ENCODE measurements at places on chromosomes 1 and 21.

- no peak for DNase-seq
- H3K4me1 ChIP-seq, result no peaks in the 10 kb centered on the region
- H3K27ac ChIP-seq, result no peak overlapping the region
Measured at GRCh38 chr1:60448850-60449249, 375.3 kb upstream of the C1orf87 start.

DNA sequence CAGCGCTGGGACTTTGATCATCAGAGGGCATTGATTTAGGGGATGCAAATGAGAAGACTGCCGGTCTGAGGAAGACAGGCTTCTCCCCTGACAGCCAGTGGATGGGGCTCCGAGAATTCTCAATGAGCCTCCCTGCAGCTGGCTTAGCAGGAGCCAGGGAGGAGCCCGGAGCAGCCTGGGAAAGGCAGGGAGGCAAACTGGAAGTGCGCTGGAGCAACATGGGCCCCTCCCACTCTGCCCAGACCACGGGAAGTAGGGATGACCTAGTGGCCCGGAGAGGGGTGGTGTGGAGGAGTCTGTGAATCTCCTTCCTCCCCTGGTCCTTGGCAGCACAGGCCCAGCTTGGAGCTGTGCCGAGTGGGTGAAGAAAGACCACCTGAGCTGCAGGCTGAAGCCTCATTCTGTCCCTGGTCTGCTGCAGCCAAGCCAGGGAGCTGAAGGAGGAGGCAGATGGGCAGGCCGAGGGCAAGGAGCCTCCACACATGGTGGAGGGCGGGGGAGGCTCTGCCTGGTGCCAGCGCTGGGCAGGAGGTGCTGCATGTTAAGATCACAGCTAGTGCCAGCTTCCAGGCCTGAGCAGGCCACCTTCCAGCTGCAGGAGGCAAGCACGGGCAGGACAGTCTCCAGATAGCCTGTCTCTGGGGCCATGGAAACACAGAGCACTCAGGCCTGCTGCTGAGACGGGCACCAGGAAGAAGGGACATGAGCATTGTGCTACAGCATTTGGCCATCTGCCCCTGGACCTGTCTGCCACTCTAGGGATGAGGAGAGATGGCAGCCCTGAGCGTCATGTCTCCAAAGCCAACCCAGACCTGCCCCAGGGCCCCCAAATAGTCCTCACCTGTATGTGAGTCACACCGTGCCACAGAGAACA lies 12.2 kb upstream of the CLSTN1 start:
- no peaks in the 10 kb centered on the region for H3K27me3 ChIP-seq
- H3K27ac ChIP-seq, result no peak overlapping the region

- no peak for DNase-seq
- H3K27me3 ChIP-seq, result no peaks in the 10 kb centered on the region
- H3K36me3 ChIP-seq, result peaks cover 45% of the 10 kb centered on the region
- H3K4me3 ChIP-seq, result no peak overlapping the region
- H3K27ac ChIP-seq, result no peak overlapping the region
- peaks cover 3% of the 10 kb centered on the region for H3K4me1 ChIP-seq
Measured at GRCh38 chr1:33030575-33030974, 6.1 kb downstream of the AK2 start.

- no peak for DNase-seq
- H3K4me3 ChIP-seq, result no peak overlapping the region
- H3K36me3 ChIP-seq, result no peaks in the 10 kb centered on the region
Measured at GRCh38 chr1:59972216-59972927, 45.8 kb upstream of the CYP2J2 start.

DNA sequence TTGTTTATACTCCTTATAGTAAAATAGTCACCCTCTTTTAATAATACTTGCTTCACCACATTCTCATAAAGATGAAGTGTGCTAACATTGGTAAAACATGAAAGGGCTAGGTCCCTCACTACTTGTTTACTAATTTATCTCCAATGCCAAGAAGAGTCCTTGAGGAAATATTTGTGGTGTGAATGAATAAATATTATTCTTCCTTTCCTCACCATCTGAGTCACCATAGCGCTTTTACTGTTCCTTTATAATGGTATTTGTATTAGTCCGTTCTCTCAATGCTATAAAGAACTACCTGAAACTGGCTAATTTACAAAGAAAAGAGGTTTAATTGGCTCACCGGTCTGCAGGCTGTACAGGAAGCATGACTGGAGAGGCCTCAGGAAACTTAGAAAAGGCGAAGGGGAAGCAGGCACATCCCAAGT lies 222.8 kb upstream of the ZRANB2 start:
- no peak overlapping the region for H3K27ac ChIP-seq
- no peaks in the 10 kb centered on the region for H3K27me3 ChIP-seq
- no peaks in the 10 kb centered on the region for H3K4me1 ChIP-seq
